K562 (cell line): ENCODE measurements at places on chromosomes 13 and 19. TPM values are rescaled to one million over a fixed set of nuclear protein-coding genes. Genes with fewer than 3 reads are reported as not detected.

The PRR36 gene
- not detected in 2 replicates for polyA plus RNA-seq

The NPAS1 gene
- polyA plus RNA-seq, result 3.0 and 4.6 TPM in 2 replicates

The ZNF540 gene
- polyA plus RNA-seq, result 0.32 and 0.67 TPM in 2 replicates

DNA sequence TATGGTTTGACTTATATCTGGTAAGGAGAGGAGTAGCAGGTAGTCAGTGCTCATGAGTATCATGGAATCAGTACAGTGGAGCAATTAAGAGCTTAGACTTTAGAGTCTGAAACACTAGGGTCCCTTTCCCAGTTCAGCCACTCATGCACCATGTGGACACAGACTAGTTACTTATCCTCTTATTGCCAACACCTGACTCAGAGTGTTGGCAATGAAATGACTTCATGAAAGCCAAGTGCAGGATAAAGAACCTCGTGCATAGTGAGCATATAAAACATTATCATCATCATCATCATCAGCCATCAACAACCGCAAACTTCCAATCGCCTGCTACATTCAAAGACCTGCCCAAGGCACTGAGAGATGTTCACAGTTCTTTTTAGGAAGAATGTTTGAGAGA lies 164.2 kb downstream of the FOXO1 start:
- no peak for DNase-seq

- DNase-seq, result no peak
These were observed at the start of gene CYP2B6 for GRCh38 chr19:40990972-40991381. CYP2B6 (plus strand) TSS chr19:40991282; CDS start chr19:40991306, 24 bp downstream.

GRCh38 chr13:22447132-22447886 lies 733.5 kb upstream of the SGCG start:
- no peak for DNase-seq

- no peak for DNase-seq
These were observed 4.8 kb upstream of the DACH1 start for GRCh38 chr13:71871844-71872243.

DNA sequence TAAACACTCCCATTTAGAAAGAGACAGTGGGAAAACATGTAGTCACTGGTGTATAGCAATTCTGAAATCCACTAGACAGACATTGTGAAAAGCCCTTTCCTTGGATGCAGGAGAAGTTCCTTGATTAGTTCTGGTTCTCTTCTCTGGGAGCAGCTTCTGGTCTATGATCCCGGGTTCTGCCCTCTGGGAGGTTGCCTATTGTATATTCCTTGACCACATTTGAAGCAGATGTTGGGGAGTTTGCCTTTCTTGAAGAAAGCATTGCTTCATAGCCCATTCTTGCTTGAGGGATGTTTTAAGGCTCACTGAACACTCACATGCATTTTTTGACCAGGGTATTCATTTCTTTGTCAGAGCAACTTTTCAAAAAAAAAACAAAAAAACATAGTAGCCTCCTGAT lies 211.9 kb downstream of the NDFIP2 start:
- DNase-seq, result no peak

- DNase-seq, result peak; percentile 47
These were observed 825 bp downstream of the GMIP start for GRCh38 chr19:19642506-19643157.
